ENCODE measurements at places on chromosomes 2 and 18. TPM values are rescaled to one million over a fixed set of nuclear protein-coding genes. Genes with fewer than 3 reads are reported as not detected.

Gene ACMSD
- not detected for total RNA-seq

Gene RGPD8
- 15.8 TPM for total RNA-seq

GRCh38 chr18:37711766-37712505, 146.3 kb upstream of the CELF4 start:
- DNase-seq, result no peak
- no peaks in the 10 kb centered on the region for H3K27me3 ChIP-seq
- H3K27ac ChIP-seq, result no peak overlapping the region
- no peaks in the 10 kb centered on the region for H3K4me1 ChIP-seq

DNA sequence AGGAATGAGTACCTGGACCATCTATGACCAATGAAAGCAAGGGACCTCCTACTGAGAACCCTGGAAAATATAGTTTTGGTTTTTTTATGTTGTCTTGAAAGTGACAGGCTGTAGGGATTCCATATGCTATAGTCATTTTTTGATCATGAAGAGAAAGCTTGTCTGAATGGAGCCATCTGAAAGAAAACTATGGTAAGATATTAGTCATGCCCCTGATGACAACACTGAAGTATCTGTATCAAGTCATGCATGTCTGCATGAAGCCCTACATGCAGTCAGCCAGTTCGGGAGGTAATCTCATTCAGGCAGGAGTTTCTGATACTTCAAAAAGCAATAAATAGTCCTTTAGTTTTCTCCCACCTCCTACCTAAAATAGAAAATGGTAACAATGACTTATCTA, 1042.0 kb downstream of the DPP10 start:
- H3K4me1 ChIP-seq, result no peaks in the 10 kb centered on the region
- no peak overlapping the region for H3K27ac ChIP-seq
- no peak overlapping the region for H3K4me3 ChIP-seq
- H3K36me3 ChIP-seq, result no peaks in the 10 kb centered on the region

- H3K36me3 ChIP-seq, result no peaks in the 10 kb centered on the region
- no peak overlapping the region for H3K4me3 ChIP-seq
- no peaks in the 10 kb centered on the region for H3K4me1 ChIP-seq
- no peaks in the 10 kb centered on the region for H3K27me3 ChIP-seq
- no peak overlapping the region for H3K27ac ChIP-seq
Measured at GRCh38 chr2:54239427-54239826, 16.6 kb downstream of the TSPYL6 start.

GRCh38 chr2:169528271-169528701, 18.8 kb downstream of the KLHL41 start:
- DNase-seq, result peak; percentile 55
- peaks cover 17% of the 10 kb centered on the region for H3K36me3 ChIP-seq
- no peak overlapping the region for H3K27ac ChIP-seq
- H3K4me3 ChIP-seq, result no peak overlapping the region
- no peaks in the 10 kb centered on the region for H3K27me3 ChIP-seq

Data from activated T-helper 1 cell treated with anti-CD3 and anti-CD28 coated beads, Interleukin-12 subunit alpha, Interleukin-12 subunit beta, Interleukin-2, Interleukin-4 antibody, amounts not matched to agents 30 ng/mL and 10 ng/mL and 1 ng/mL, durations not matched to agents 14 hours and 24 hours and 36 hours (primary cell).